ENCODE measurements at places on chromosomes 12 and 14.

DNA sequence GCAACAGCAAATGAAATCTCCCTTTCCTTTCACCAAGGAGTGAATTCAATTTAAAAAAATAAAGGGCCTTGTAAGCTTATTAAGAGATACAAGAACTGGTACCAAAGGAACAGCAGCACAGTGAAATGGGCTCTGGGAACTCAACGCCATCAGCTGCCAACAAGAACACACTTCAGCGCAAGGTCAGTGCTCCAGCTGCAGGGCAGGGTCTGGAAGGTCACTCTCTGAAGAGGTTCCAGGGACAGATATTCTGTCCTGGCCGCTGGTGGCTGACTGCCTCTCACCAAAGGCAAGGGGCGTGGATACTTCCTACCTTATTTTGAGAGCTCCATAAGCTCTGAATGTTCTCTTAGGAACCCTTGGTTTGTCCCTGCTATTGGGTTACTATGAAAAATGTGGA, 186.6 kb downstream of the CALM1 start:
- no peak for DNase-seq
- H3K36me3 ChIP-seq: no peaks in the 10 kb centered on the region
- no peak overlapping the region for H3K4me3 ChIP-seq

DNA sequence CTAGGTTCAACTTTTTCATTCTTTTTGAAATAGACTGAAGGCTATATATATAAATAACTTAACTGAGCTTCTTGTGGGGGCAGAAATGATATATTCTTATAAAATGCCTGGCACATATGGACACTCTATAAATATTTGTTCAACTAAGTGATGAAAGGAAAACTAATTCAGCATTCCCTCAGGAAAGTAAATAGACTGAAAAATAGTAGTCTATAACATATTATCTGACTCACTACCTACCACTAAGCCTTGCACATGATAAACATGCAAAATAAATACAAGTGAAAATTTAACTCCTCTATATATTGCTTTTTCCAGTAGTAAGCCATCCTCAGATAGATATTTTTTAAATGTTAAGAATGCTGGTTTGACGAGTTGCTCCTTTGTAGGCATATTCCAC, 15.7 kb upstream of the BMAL2 start:
- H3K4me3 ChIP-seq: no peak overlapping the region
- peaks cover 84% of the 10 kb centered on the region for H3K36me3 ChIP-seq
- H3K27ac ChIP-seq: no peak overlapping the region
- H3K4me1 ChIP-seq: no peaks in the 10 kb centered on the region

GRCh38 chr14:102464846-102465341, 44.7 kb downstream of the ANKRD9 start:
- no peak overlapping the region for H3K27ac ChIP-seq
- no peak for DNase-seq
- peaks cover 15% of the 10 kb centered on the region for H3K36me3 ChIP-seq
- H3K27me3 ChIP-seq: no peaks in the 10 kb centered on the region
- no peak overlapping the region for H3K4me3 ChIP-seq

GRCh38 chr12:11695321-11695720, 45.8 kb downstream of the ETV6 start:
- no peaks in the 10 kb centered on the region for H3K27me3 ChIP-seq
- no peak for DNase-seq
- H3K36me3 ChIP-seq: no peaks in the 10 kb centered on the region
- no peak overlapping the region for H3K4me3 ChIP-seq
- peaks cover 5% of the 10 kb centered on the region for H3K4me1 ChIP-seq

All from upper lobe of right lung (tissue), 1 donor.